Thymus (tissue), 14 donors: ENCODE measurements at places on chromosomes 5 and 9.

GRCh38 chr5:137348759-137349158 is 150.4 kb downstream of the SPOCK1 start:
- no peak for DNase-seq

GRCh38 chr5:88108490-88109279 is 160.0 kb downstream of the TMEM161B start:
- no peak for DNase-seq

GRCh38 chr5:3612591-3613042 is 17.0 kb downstream of the IRX1 start:
- no peak for DNase-seq

DNA sequence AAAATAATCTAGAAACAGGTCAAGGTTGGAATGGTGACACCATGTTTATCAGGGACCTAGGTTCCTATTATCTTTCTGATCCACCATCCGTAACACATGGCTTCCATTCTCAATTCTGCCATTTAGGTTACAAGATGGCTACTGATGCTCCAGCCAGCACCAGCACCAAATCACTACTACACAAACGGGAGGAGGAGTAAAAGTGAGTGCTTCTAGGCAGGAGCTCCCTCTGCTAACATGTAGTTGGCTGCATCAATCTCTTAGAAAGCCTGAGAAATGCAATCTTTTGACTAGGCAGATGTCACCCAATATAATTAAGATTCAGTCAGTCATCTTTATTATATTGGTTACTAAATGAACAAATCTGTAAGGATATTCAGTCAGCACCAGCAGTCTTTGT is 515.9 kb downstream of the RAB3C start:
- DNase-seq, result no peak

DNA sequence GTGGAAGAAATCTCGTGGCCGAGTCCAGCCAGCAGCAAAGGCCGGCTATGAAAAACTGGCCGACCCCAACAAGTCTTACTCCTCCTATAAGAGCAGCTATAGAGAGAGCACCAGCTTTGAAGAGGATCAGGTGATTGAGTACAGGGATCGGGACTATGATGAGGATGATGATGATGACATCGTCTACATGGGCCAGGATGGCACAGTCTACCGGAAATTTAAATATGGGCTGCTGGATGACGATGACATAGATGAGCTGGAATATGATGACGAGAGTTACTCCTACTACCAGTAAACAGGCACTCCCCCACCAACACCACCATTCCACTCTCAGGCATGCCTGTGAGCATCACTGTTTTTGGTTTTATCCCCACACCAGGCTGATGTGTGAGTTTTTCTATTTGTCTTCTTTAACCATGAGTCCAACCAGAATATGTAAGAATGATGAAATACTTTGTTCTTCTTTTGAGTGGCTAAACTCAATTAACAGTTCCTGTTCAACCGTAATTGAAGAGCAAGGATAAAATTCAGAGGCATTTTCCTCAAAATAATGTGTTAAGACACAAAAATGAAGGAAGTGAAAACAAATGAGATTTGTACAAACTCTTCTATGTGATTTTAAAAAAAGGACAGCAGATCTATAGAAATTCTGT is 35.5 kb downstream of the RFK start:
- DNase-seq, result no peak

DNA sequence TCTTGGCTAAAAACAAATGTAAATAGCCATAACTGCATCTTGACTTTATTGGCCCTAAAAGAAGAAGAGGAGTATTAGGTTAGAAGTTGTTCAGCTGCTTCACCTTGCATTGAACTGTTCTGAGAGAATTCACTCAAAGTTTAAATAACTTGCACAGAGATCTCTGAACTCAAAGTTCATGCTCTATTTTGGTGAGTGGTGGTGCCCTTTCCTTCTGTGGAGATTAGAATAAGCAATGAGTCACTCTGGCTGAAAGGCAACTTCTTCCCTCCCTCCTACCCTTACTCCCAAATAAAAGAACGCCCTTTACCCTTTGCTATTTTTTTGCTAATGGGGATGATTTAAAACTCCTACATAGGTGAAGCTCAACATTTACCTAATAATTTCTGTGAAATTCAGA is 48.9 kb downstream of the ERMP1 start:
- DNase-seq, result no peak

DNA sequence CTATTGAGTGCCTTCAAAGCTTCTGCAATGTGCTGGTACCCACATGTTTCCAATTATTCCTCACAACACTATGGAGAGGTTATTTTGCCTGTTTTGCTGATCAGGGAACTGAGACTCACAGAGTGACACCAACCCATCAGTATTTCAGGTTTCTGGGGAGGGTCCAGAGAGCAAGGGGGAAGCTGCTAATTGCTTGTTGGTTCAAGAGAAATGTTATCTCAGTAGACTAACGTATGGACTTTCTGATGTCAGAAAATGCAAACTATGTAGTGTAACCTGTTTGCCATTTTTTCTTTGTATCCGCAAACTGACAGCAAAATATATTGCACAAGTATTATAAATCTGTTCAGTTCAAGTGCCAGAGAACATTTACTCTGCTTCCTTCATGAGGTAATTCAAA is 108.3 kb upstream of the MSX2 start:
- no peak for DNase-seq

GRCh38 chr9:107397076-107398044 is 92.2 kb downstream of the KLF4 start:
- no peak for DNase-seq

- DNase-seq, result no peak
Observed at GRCh38 chr5:53478411-53479044, 1.9 kb upstream of the FST start.

DNA sequence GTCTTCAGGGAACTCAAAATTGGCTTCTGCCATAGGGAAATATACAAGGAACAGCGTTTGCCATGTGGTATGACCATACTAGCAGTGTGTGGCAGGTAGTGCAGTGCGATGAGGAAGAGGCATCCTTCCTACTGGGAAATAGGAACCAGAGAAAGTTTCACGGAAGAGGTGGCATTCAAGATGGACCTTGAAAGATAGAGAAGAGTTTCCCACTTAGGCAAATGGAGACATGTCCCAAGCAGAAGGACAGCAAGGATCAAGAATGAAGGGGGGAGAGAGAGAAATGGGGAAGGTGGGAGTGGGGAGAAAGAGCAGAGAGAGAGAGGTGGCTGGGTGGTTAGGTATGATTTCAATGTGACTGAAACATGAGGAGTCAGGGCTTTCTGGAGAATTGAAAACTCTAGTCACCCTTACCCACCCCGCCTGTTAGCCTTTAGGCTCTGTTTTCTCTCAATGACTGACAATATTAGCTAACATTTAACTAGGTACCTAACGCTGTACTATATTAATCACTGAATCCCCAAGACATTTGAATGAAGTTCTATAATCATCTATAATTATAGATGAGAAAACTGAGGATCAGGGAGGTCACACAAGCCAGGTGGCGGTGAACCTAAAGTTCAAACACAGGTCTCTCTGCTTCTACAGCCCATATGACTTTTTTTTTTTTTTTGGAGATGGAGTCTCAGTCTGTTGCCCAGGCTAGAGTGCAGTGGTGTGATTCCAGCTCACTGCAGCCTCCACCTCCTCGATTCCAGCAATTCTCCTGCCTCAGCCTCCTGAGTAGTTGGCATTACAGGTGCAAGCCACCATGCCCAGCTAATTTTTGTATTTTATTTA is 171.3 kb downstream of the NR3C1 start:
- no peak for DNase-seq

GRCh38 chr9:98107926-98108325 is 11.1 kb downstream of the TRIM14 start:
- no peak for DNase-seq
